ENCODE measurements at places on chromosomes 12 and 14.

DNA sequence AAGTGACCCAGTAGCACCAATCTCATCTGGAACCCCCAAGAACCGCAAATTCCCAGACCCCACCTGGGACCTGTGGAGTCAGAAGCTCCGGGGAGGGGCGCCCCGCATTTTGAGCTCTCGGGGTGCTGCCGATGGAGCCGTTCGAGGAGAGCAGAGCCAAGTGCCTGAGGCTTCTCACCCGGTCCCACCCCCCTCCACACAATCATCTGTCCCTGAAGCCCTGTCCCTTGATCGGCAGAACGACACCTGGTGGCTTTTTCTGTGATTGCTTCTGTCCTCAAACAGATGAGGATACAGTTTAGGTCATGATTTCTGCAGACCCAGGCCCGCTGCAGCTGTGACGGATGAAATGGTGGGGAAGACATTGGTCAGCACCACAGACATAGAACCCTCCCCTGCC, 74.7 kb downstream of the NOC4L start:
- DNase-seq, result no peak

GRCh38 chr12:120406069-120406468, 31.8 kb upstream of the COX6A1 start:
- no peak for DNase-seq

- DNase-seq, result no peak
Observed at GRCh38 chr12:132848521-132848920, 19.9 kb upstream of the GOLGA3 start.

DNA sequence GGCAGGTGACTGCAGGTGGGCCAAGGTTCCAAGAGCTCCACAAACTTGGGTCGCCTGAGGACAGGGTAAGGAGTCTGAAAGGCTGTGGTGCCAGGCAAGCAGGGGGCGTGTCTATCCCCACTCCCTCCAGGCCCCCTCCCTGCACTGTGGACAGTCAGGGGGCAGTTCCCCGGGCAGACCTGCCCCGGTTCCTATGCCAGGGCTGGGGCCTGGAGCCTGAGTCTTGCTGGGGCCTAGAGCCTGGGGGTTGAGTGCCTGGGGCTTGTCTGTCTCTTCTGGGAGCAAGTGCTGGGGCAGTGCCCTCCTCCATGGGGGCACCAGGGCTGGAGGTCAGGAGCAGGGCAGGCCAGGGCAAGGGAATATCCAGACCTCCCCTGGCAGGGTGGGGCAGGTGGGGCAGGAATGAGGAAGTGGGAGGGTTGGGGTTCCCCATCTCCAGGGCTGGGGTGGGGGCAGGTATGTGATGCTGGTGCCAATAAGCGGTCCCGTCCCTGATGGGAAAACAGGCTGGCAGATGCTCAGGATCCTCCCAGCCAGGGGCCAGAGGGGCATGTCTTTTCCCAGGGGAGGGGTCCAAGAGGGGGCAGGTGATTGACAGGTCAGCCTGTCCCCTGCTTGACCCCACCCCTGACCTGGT, 11.9 kb upstream of the TNFAIP2 start:
- no peak for DNase-seq

- DNase-seq, result no peak
Observed at GRCh38 chr14:100557658-100558057, 29.6 kb downstream of the BEGAIN start.

- no peak for DNase-seq
Observed at GRCh38 chr12:6644257-6644596, 3.0 kb downstream of the ACRBP start.

DNA sequence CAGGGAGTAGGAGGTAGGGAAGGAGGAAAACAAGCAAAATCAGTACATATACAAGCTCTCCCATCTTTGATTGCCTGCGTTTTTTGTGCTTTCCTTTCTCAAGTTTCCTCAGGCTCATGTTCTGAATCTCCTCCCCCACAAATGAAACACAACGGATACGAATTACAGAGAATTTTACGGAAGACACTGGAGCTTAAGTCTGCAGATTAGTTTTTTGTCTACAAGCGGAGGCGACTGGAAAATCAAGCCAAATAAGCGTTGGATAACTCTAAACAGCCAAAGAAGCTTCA, 612 bp downstream of the WBP11 start:
- no peak for DNase-seq
